Stimulated activated CD8-positive, alpha-beta memory T cell treated with anti-CD3 and anti-CD28 coated beads, Interleukin-2, amount 100 ng/mL, for 1 hour (primary cell): ENCODE measurements at places on chromosomes 7 and 10.

DNA sequence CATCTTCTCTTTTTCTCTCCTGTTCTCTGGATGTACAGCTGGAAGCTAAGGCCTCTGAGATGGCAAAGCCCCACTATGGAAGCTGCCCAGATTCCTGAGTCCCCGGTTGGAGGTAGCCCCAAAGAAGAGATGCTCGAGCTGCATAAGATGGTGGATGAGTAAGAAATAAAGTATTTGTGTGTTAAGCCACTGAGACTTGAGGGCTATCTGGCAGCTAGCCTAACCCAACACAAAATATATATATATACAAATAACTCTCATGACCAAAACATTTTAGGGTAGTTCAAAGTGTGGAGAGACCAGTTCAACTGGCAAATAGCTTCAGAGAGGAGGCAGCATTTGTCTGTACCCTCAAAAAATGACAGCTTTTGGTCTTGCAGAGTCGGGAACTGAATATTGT is 72.4 kb upstream of the PDE1C start:
- no peak for DNase-seq

DNA sequence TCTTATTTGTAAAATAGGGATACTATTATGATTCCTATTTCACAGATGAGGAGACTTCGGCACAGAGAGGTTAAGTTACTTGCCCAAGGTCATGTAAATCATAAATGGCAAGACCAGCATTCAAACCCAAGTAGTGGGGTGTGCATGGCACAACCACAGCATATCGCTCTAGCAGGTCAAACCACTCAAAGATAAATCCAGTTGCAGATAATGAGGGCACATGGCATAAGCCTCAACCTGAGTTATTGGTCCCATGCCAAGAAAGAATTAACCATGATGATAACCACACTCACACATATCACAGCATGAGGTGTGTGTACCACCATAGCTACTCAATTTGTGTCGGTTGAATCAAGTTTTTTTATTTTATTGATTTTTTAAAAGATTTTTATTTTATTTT is 180.5 kb downstream of the CREB5 start:
- no peak for DNase-seq

GRCh38 chr7:158280448-158281144 is 307.0 kb downstream of the PTPRN2 start:
- DNase-seq: no peak

GRCh38 chr10:1633783-1634182 is 103.5 kb downstream of the ADARB2 start:
- no peak for DNase-seq

DNA sequence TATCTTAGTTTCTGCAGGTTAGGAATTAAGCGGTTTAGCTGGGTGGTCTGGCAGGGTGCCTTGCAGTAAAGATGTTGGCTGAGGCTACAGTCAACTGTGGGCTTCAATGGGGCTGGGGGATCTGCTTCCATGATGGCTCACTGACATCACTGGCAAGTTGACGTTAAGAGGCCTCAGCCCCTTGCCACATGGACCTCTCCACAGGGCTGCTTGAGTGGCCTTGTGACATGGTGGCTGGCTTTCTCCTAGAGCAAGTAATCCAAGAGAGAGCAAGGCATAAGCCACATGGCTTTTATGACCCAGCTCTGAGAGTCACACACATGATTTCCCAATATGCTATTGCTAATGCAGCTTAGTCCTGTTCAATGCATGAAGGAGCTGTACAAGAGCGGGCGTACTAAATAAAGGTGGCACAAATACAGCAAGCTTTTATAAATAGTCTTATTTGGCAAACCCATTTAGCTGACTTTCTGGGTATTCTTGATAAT is 109.1 kb downstream of the SEPTIN7 start:
- DNase-seq: no peak

DNA sequence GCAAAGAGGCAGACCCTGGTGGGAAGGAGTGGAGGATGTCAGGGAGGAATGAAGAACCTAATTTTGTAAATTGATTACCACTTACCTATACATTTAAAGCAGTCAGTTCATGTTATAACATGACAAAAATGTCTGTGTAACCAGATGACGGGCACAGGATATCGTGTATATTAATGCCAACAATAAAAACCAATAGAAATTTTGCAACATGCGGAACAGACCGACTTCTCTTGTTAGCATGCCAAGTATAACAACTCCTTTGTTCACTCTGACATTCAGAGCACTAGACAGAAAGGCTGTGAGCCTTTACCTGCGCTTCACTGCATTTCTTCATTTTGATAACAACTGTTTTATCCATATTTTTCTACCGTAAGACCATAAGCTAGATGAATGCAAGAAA is 29.9 kb downstream of the CDK6 start:
- DNase-seq: no peak

- DNase-seq: no peak
Measured at GRCh38 chr7:1872191-1873069, 202.4 kb downstream of the ELFN1 start.

- no peak for DNase-seq
Measured at GRCh38 chr10:625333-625696, 64.2 kb downstream of the DIP2C start.

DNA sequence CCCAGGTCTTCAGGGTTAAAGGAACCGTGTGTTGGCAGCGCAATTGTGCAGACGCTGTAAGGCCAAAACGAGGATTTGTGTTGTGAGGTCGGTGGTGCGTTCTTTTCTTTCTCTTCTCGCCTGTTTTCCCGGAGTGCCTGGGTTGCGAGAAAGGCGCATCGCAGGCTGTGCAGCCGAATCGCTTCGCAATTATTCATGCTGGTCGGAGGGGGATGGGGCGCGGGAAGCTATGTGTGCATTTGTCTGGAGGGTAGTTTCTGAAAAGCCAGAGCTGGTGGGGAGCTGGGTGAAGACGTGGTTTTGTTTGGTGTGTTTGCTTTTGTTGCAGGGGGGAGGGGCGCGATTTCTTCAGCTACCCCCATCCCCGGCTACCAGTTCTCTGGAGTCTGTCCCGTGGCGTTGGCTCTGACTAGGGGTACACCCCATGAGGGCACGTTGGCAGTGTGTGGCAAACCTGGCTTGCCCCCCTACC is 2.1 kb downstream of the MXI1 start:
- DNase-seq: no peak

DNA sequence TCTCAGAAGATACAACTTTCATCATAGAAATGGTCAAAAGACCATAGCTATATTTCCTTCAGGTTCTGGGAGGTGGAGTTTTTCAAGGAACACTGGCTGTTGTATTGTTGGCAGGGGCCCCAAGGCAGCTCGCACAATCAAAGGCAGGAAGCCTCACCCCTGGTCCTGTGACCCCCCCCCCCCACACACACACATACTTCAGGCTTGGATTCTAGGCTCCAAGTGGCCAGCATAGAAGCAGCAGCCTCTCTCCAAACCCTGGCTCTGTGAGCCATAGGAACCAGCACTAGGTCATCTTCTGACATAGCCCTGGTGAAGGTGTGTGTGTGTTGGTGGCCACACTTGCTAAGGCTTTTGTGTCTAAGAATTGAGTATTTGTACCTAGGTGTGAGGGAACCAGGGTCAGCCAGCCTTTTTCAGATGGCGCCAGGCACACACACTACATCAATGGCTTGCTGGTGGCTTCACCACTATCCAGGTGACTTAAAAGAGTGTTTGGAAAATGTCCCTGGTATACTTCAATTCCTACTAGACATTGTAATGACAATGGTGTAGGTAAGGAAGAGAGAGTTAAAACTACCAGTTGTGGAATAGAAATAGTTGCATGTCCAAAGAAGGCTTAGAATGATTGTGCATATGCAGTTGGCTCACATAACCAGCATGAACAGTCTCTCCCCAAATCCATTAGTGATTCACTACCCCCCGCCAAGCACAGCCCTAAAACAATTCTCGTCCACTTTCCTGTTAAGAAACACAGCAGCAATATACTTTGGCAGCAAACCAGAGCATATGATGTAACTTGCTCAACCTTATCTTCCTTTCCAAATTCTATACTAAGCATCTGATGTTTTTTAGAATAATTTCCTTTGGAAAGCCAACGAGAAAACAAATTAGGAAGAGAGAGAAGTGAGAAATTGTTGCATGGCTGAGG is 91.3 kb downstream of the AVL9 start:
- no peak for DNase-seq

GRCh38 chr7:17679458-17679857 is 260.8 kb downstream of the SNX13 start:
- no peak for DNase-seq

GRCh38 chr10:49539320-49539885 is 482 bp upstream of the ERCC6 start:
- DNase-seq: peak; percentile 0

DNA sequence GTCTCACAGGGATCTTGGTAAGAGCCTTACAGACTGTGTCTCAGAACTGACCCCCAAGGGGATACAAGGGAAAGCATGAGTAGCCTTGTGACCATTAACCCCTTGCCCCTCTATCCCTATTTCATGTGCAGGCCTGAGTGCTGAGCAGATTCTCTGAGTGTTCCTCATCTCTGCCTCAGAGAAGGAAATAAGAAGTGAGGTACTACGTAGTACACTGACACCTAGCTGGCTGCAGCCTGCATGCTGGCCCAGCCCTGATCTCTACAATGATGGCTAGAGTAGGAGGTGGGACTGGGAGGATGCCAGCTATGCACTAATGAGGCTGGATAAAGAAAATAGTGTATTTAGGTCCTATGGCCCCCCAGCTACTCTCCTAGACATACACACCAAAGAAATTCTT is 174.9 kb upstream of the HPS1 start:
- no peak for DNase-seq

DNA sequence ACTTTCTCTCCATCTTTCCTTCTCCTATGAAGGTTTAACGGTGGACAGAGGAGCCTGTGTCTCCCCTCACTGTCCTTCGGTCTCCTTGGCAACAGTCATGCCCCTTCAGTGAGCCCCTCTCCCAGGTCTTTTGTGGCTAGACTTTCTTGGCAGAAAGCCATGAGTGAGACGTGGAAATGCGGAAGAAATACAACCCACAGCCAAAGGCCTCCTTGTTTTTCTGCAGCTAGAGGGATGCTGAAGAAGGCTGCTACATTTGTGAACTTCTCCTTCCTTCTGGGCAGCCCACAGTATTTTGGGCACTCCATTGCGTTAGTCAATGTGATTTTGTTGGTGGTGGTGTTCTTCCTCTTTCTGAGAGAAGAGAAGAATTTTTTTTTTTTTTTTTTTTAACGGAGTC is 333.7 kb upstream of the PODXL start:
- DNase-seq: no peak

GRCh38 chr7:47383072-47383471 is 198.8 kb downstream of the TNS3 start:
- no peak for DNase-seq

GRCh38 chr7:137890449-137890921 is 43.7 kb upstream of the DGKI start:
- no peak for DNase-seq

GRCh38 chr10:34954142-34954541 is 136.0 kb downstream of the CUL2 start:
- no peak for DNase-seq
